ENCODE measurements at places on chromosomes 5 and 9.

DNA sequence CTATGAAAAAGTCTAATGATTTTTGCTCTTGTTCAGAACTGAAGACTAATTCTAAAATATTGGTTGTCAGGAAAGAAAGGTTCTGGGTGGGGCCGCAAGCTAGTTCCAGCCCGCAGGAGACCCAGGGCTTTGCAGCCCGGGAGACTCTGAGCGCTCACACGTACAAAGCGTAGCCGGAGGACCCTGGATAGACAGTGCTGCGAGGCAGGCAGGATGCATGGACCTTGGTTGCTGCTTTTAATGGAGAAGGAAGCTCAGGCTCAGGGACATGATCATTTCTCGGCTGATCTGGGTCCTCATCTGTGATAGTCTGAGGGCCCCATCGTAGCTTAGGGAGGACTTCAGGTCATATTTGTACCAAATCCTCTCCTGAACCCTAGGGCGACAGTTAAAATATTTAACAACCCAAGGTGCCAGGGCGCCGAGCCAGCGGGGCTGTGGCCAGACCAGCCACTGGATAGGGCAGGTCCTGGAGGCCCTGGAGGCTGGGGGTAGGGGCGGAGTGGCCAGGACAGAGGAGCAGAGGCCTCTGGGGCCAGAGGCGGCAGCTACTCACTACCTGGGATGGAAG, 70.1 kb upstream of the UNC5A start:
- H3K4me1 ChIP-seq: peaks cover 20% of the 10 kb centered on the region
- H3K4me3 ChIP-seq: no peak overlapping the region
- H3K27ac ChIP-seq: no peak overlapping the region
- H3K27me3 ChIP-seq: peaks cover 92% of the 10 kb centered on the region

DNA sequence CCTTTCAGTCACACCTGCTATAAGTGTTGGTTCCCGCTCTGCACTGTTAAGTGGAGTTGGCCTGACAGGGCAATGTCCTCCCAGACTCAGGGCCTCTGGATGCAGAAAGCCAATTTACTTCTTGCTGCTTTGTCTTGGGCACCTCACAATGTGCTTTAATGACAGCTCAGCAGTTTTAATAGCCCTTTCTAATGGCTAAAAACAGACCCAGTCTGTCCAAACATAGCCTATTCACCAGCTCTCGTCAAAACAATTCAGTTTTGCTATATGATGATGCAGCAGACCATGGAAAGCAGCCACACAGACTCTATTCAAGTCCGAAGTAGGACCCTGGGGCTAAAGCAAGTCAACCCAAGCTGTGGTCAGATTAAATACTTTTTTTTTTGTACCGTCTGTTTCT, 529.1 kb upstream of the SEMA6A start:
- H3K4me3 ChIP-seq: no peak overlapping the region
- no peak overlapping the region for H3K27ac ChIP-seq
- no peaks in the 10 kb centered on the region for H3K27me3 ChIP-seq
- H3K36me3 ChIP-seq: no peaks in the 10 kb centered on the region
- no peak for DNase-seq
- H3K4me1 ChIP-seq: no peaks in the 10 kb centered on the region

DNA sequence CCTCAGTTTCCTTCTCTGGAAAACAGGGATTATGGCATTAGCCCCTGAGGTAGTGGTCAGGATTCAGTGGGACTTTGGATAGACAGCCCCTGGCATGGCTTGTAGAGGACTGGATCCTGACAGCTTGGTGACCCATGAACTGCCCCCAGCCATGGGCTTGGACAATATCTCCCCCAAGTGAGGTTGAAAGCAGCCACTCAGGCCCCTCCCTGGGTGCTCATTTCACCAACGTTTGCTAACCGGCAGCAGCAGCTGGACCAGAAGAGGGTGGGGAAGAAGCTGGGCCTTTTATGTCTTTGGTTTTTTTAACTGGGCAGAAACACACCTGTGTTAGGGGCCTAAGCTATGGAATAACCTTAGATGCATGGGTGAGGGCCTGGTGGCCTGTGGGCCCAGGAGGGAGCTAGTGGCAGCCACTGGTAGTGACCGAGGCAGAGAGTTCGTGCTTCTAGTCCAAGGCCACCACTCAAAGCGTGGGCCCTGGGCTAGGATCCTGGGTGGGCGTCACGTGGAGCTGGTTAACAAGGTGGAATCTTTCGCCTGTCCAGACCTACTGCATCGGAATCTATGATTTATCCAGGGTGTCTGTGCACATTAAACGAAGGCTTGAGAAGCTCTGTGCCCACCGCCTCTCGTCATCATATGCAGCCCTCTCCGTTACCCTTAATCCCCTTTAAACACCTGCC, 1.9 kb downstream of the SLC2A8 start:
- H3K27me3 ChIP-seq: peaks cover 25% of the 10 kb centered on the region
- H3K4me3 ChIP-seq: peak overlapping the region; percentile 77
- peaks cover 18% of the 10 kb centered on the region for H3K4me1 ChIP-seq
- no peak for DNase-seq
- H3K36me3 ChIP-seq: no peaks in the 10 kb centered on the region
- H3K27ac ChIP-seq: no peak overlapping the region

DNA sequence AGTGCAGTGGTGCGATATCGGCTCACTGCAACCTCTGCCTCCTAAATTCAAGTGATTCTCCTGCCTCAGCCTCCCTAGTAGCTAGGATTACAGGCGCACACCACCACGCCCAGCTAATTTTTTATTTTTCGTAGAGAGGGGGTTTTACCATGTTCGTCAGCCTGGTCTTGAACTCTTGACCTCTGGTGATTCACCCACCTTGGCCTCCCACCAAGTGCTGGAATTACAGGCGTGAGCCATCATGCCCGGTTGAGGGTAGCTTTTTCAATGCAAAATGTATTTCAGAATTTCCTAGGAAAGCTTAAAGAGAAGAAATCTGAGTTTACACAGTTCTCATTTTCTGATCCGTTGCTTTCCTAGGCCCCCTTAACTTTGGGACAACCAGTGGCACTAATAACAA, 15.7 kb downstream of the BDP1 start:
- H3K27me3 ChIP-seq: no peaks in the 10 kb centered on the region
- peaks cover 7% of the 10 kb centered on the region for H3K36me3 ChIP-seq
- H3K4me3 ChIP-seq: no peak overlapping the region
- H3K4me1 ChIP-seq: peaks cover 2% of the 10 kb centered on the region
- no peak for DNase-seq
- no peak overlapping the region for H3K27ac ChIP-seq

GRCh38 chr9:105742088-105742487, 47.7 kb downstream of the TMEM38B start:
- no peak overlapping the region for H3K4me3 ChIP-seq
- H3K27me3 ChIP-seq: no peaks in the 10 kb centered on the region
- no peaks in the 10 kb centered on the region for H3K4me1 ChIP-seq
- no peak overlapping the region for H3K27ac ChIP-seq
- H3K36me3 ChIP-seq: no peaks in the 10 kb centered on the region
- DNase-seq: no peak

DNA sequence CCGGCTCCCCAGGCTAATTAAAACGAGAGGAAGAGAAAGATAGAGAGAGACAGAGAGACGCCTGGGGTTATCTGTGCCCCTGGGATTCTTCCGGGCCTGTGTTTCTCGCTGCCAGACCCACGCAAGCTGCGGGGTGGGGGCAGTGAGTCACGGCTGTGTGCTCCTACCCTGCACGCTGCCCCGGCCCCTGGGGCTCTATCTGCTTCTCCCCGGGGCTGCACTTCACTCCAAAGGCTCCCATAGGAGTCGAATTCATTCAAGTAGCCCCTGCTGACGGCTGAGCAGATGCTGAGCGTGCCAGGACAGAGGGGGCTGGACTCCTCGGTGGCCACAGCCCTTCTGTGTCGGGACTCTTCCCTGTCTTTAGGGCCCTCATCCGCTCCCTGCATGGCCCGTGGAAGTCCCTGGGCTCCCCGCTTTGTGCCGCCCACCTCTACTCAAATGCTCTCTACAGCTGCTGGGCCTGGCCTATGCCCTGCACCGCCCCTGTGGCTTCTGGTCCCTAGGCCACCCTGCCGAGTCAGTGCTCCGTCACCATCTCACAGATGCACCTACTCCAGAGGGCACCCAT, 22.8 kb downstream of the SARDH start:
- H3K27me3 ChIP-seq: peaks cover 10% of the 10 kb centered on the region
- no peak overlapping the region for H3K27ac ChIP-seq
- peaks cover 17% of the 10 kb centered on the region for H3K4me1 ChIP-seq
- DNase-seq: no peak

GRCh38 chr9:97848215-97848479, 4.9 kb upstream of the FOXE1 start:
- H3K36me3 ChIP-seq: peaks cover 13% of the 10 kb centered on the region
- peaks cover 11% of the 10 kb centered on the region for H3K4me1 ChIP-seq

Measured in naive thymus-derived CD8-positive, alpha-beta T cell (primary cell).